ENCODE measurements at places on chromosomes 5 and 9. TPM values are rescaled to one million over a fixed set of nuclear protein-coding genes. Genes with fewer than 3 reads are reported as not detected.

Gene IFNA21
- total RNA-seq: not detected

Gene TMOD1
- 2.4 TPM for total RNA-seq

Gene BRINP1
- 0.17 TPM for total RNA-seq

Gene ELOVL7
- total RNA-seq: 10.5 TPM

Gene AHRR
- total RNA-seq: 4.3 TPM

Gene INSL6
- not detected for total RNA-seq

Gene ASPN
- total RNA-seq: not detected

Gene TPD52L3
- total RNA-seq: not detected

Gene PCDHA7
- total RNA-seq: 0.13 TPM

Gene PFDN1
- 92.5 TPM for total RNA-seq

Gene SLC28A3
- total RNA-seq: not detected

Gene PCDH12
- not detected for total RNA-seq

Gene POLR1E
- 36.8 TPM for total RNA-seq

Gene SHISAL2B
- not detected for total RNA-seq

Gene PRDM9
- total RNA-seq: not detected

Gene RIMOC1
- total RNA-seq: 12.3 TPM

Gene FSTL4
- 4.1 TPM for total RNA-seq

Gene PRRX2
- total RNA-seq: 11.3 TPM

Gene TGFBI
- total RNA-seq: 1,620 TPM

Gene NIM1K
- total RNA-seq: 0.35 TPM

Gene CTSL
- total RNA-seq: 686 TPM

Gene BNIP1
- total RNA-seq: 15.6 TPM

Gene CACNA1B
- 0.05 TPM for total RNA-seq

Gene TLX3
- not detected for total RNA-seq

Gene ENHO
- 2.0 TPM for total RNA-seq

Gene TOR2A
- total RNA-seq: 14.0 TPM

Gene C5orf58
- not detected for total RNA-seq

Gene FCN2
- total RNA-seq: not detected

Gene CRHBP
- total RNA-seq: not detected

Gene SLC36A2
- total RNA-seq: not detected

Gene PROB1
- total RNA-seq: 0.22 TPM

Gene CER1
- total RNA-seq: not detected

Gene PCDHA11
- total RNA-seq: 0.96 TPM

Gene SMIM27
- total RNA-seq: 16.3 TPM

Gene LCP2
- not detected for total RNA-seq

Gene C5orf52
- not detected for total RNA-seq

Gene IL7R
- 0.19 TPM for total RNA-seq

Gene TRPM3
- not detected for total RNA-seq

Gene SPAG8
- total RNA-seq: 0.76 TPM

Gene CDO1
- total RNA-seq: not detected

Gene ENG
- total RNA-seq: 0.13 TPM

Measured in A549 treated with GW870086 at 1 μM for 4 hours (cell line).